ENCODE measurements at places on chromosomes 6 and 20.

- DNase-seq, result no peak
Measured at GRCh38 chr6:15378866-15379265, 133.0 kb downstream of the JARID2 start.

- no peak for DNase-seq
Measured at GRCh38 chr6:21241231-21242130, 352.1 kb upstream of the SOX4 start.

DNA sequence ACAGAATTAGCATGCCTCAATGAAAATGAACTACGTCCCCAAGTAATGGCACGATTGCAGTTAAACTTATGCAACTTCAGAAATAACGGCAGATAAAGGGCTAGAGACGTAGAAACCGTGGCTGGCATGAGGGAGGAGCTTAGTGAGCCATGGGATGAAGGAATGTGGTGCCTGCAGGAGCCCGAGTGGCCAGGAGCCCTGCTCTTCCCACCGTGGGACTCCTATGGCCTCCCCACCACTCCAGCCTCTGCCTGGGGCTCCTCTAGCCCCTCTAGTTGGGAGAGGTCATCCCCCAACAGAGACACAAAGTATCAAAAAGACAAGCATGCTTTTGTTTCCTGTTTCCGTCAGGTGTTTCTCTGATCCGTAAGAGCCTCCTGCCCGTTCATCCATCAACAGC, 75.1 kb upstream of the BHLHE23 start:
- DNase-seq, result no peak

- peak; percentile 96 for DNase-seq
Measured at GRCh38 chr6:163413345-163414116, 987 bp upstream of the QKI start.

DNA sequence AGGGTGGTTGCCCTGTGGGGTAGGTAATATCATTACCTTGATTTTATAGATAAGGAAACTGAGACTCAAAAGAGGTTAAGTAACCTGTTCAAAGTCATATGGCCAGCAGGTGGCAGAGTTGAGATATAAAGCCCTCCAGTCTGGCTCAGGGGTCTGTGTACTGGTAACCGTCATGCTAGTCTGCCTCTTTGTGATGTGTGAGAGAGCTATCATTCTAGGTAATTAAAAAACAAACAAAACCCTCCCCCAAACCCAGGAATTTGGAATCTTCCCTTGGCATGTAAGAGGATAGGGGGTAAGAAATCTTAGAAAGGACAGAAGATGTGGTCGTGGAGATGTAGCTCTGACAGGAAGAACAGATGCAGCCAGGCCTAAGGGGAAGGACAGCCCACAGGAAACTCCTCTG, 206.0 kb downstream of the CDC5L start:
- peak; percentile 13 for DNase-seq

DNA sequence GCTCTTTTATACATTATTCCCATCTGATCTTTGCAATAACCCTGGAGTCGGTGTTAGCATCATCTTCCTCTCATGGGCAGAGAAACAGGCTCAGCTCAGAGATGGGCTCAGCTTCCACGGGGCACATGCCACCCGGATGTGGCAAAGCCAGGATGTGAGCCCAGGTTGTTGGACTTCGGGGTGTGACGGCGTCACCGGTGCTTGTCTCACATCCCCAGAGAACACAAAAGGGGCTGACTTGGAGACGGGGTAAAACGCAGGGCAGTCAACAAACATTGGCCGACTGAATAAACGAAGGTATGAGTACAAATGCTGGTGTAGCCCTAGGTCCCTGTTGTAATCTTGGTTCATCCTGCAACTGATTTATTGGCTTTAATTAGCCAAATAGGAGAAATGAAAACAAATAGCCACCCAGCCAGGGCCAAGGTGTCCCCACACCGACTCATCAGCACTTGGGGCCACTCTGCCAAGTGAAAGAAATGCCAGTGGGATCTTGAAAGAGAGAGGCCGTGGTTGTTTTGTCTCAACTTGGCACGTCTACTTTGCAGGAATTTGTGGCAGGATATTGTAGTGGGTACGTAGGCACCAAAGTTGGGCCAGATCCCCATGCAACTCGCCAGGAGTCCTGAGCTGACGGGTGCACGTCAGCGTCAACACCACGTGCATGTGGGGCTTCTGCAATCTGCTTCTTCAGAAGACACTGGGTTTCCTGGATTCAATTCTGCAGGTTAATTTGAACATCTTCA, 42.8 kb downstream of the APCDD1L start:
- no peak for DNase-seq

DNA sequence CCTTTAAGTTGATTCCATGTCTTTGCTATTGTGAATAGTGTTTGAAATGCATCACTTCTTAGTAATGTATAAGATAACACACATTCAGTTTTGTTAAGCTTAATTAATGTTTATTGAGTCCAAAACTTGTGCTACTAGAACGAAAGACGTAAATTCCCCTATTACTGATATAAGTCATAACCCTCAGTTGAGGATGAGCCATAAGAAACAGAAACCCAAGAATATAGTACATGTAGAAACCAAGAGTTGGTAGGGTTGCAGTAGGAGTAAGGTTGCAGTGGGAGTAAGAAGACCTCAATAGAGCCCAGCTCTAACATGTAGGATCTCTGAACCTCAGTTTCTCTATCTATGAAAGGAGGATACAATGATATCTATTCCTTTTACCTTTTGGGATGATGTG, 19.3 kb downstream of the CITED2 start:
- no peak for DNase-seq

DNA sequence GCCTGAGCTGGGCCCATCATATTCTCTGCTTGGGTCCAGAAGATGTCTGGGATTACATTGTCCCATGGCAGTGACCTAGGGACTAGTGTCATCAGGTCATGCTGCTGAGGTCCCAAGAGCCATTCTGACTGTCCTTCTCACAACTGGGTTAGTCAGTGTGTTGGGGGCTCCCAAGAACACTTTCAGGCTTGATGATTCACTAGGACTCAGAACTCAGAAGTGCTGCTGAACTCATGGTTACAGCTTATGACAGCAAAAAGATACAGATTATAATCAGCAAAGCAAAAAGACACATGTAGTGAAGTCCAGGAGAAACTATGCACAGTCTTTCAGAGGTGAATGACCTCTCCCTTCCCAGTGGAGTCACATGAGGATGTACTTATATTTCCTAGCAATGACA, 107.8 kb downstream of the SYNE1 start:
- no peak for DNase-seq

GRCh38 chr6:36851149-36851614, 11.9 kb upstream of the CPNE5 start:
- peak; percentile 92 for DNase-seq

DNA sequence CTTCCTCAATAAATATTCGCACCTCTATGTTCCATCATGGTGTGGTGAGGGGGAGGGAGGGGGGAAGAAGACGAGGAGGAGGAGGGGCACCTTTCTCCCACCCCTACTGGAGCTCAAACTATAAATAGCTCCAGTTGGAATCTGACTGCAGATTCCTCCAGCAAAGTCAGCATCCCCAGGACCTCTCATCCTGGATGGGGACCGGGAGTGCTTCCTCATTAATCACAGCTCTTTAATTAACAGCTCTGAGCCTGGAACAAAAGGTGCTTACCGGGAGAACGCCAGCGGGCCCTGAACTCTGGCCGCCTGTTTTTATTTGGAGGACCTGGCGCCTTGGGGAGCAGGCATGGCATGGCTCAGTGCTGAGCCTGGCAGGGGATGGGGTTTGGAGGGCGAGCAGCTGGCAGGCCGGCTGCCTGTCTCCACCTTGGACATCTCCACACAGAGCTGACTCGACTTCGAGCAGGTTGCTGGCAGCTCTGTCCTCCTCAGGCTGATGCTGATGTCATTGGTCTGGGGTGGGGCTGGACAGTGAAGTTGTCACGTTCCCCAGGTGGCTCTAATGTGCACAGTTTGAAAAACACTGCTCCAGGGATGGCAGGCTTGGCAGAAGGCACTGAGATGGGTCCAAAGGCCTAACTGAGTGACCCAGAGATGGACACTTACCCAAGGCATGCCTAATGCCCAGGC, 180.4 kb downstream of the DHX35 start:
- DNase-seq, result no peak

DNA sequence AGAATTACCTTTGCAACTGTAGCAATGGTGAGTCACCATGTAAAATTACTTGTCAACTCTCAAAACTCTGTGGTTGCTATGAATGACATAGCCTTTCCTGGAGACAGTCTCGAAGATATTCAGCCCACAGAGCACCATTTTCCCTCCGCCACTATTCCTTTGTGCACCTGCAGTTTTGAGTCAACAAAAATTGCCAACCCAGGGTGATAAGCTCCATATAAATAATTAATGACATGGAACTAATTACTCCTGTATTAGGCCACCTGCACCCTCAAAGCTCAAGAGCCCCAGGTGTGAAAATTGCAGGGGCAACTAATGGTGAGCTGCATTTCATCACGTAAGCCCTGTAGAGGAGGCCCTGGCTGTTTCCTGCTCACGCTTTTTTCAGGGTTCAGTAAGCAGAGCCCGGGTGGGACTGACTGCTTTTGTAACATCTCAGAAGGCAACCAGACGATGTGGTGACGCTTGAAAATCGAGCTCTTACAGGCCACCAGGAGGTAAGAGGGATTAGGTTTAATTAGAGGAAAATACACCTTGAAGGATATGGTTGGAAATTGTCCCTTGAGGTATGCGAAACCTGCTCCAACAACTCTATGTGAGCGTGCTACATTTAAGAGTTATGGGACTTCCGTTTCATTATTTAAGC, 70.8 kb downstream of the BMP2 start:
- DNase-seq, result no peak
